ENCODE measurements at places on chromosomes 7 and 10. TPM values are rescaled to one million over a fixed set of nuclear protein-coding genes. Genes with fewer than 3 reads are reported as not detected.

Gene FAM25G
- not detected for total RNA-seq

Gene FGFR2
- total RNA-seq, result 25.6 TPM

Gene PVRIG
- 0.53 TPM for total RNA-seq

Gene CRYGN
- not detected for total RNA-seq

Gene OR9A2
- total RNA-seq, result not detected

Gene SPDYE6
- not detected for total RNA-seq

Gene UNCX
- total RNA-seq, result not detected

Gene EBF3
- 0.80 TPM for total RNA-seq

Gene PRKAR2B
- total RNA-seq, result 9.3 TPM

Gene DIP2C
- total RNA-seq, result 11.2 TPM

Gene HMX3
- total RNA-seq, result 0.64 TPM

Gene ACTR3C
- 29.6 TPM for total RNA-seq

Gene SLC26A4
- 0.59 TPM for total RNA-seq

Gene FOXI2
- total RNA-seq, result not detected

Gene CPN1
- total RNA-seq, result not detected

Gene GPRIN2
- 32.3 TPM for total RNA-seq

Gene C10orf53
- not detected for total RNA-seq

Gene CFTR
- 127 TPM for total RNA-seq

Gene PPP1R17
- not detected for total RNA-seq

Gene SMKR1
- 0.32 TPM for total RNA-seq

Gene PDGFA
- total RNA-seq, result 34.9 TPM

Gene HPS1
- total RNA-seq, result 72.2 TPM

Gene TSPAN12
- 22.0 TPM for total RNA-seq

Gene NCF1
- 2.0 TPM for total RNA-seq

Gene COL28A1
- 3.5 TPM for total RNA-seq

Gene ASB10
- total RNA-seq, result not detected

Gene DGKI
- total RNA-seq, result 0.35 TPM

Gene GBX1
- not detected for total RNA-seq

Gene OR2A25
- total RNA-seq, result not detected

Gene LRRN3
- total RNA-seq, result 0.35 TPM

Gene C7orf57
- 0.24 TPM for total RNA-seq

Gene PKD1L1
- 1.2 TPM for total RNA-seq

Gene FGF8
- not detected for total RNA-seq

Gene FFAR4
- 44.2 TPM for total RNA-seq

Gene GIMAP1
- 1.6 TPM for total RNA-seq

Gene IFIT1B
- not detected for total RNA-seq

Gene PAOX
- 5.8 TPM for total RNA-seq

Gene STEAP1B
- total RNA-seq, result 0.21 TPM

Gene TMEM243
- total RNA-seq, result 23.1 TPM

Gene EVX1
- total RNA-seq, result 1.5 TPM

Gene SPOCK2
- total RNA-seq, result 4.7 TPM

Gene KIAA1217
- total RNA-seq, result 61.2 TPM

Gene HPSE2
- 1.8 TPM for total RNA-seq

Gene GNAT3
- total RNA-seq, result not detected

Gene CARD11
- 1.8 TPM for total RNA-seq

Gene EXOC4
- 61.1 TPM for total RNA-seq

Gene COL1A2
- total RNA-seq, result 131 TPM

Gene ZWINT
- total RNA-seq, result 91.1 TPM

Gene SPDYE3
- total RNA-seq, result not detected

Gene LIPM
- not detected for total RNA-seq
